ENCODE measurements at places on chromosomes 13 and 19.
A peak's percentile ranks its signal among the peaks of the same experiment; 100 is the strongest.

GRCh38 chr19:35665157-35665556 lies 1.2 kb upstream of the UPK1A start:
- DNase-seq = no peak

DNA sequence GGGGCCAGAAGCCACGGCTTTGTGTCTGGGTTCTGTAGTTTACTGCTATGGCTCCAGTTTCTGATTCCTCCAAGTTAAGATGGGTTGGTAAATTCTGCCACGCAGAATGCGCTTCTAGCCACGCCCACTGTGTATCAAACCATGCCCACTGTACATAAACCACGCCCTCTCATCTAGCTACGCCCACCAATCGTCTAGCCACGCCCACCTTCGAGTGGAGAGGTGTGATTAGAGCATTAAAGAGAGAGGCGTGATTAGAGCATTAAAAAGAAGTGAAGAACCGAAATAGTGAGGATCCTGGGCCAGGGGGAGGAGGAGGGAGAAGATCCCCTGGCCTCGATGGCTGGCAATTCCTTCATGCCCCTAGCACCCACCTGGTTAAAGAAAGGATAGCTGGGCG lies 43.7 kb upstream of the ADGRE5 start:
- DNase-seq = no peak

DNA sequence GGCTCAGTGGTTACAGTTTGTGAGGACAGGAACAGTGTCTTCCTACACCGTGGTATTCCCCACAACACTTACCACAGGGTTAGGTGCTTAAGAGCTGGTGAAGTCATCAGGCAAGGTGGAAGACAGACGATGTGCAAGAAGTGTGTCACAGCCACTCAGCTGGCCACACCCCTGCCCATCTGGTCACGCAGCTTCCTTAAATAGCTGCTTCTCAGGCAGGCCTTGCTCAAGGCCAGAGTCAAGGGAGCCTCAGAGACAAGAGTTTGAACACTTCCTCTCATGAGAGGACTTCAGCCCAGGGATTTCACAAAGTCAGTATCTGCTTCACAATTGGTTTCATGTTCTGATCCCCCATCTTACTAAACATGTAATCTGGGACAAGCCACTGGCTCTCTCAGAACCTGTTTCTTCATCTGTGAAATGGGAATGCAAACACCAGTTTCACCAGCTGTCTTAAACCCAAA lies 80.3 kb upstream of the FRY start:
- peak; percentile 25 for DNase-seq

GRCh38 chr13:36286006-36286405 lies 11.6 kb downstream of the CCDC169 start:
- no peak for DNase-seq

- no peak for DNase-seq
These were observed 52.8 kb downstream of the ELF1 start for GRCh38 chr13:40966298-40966697.

- DNase-seq = no peak
These were observed 112.3 kb downstream of the SLC7A1 start for GRCh38 chr13:29483211-29483610.

DNA sequence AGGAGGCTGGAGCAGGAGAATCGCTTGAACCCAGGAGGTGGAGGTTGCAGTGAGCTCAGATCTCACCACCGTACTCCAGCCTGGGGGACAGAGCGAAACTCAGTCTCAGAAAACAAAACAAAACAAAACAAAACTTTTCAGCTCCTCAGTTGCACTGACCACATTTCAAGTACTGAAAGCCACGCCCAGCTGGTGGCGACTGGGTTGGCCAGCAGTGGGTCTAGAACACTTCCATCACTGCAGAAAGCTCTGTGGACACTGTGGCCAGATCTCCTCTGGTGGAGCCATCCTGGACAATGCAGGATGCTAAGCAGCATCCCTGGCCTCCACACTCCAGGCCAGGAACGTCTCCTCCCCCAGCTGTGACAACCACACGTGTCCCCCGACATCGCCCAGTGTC lies 21.1 kb downstream of the TLE2 start:
- no peak for DNase-seq

DNA sequence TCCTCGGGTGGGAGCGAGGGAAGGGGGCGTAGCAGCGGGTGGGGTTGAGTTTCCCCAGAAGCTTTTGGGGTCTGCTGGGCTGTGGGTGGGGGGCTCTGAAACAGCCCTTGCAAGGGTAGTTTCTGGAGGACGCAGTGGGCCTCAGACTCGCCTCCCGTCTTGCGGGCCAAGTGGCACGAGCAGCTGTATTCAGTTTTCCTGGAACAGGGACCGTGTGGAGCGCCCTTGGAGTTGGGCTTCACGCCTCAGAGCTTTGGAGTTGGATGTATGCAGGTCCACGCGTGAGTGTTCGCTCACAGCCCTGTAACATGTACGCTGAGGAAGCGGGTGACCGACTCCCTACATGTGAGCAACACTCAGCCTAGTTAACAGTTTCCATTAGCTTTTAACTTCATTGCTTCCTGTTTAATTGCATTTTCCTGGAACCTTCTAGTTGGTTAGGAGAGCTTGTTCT lies 603 bp downstream of the TM9SF2 start:
- no peak for DNase-seq

DNA sequence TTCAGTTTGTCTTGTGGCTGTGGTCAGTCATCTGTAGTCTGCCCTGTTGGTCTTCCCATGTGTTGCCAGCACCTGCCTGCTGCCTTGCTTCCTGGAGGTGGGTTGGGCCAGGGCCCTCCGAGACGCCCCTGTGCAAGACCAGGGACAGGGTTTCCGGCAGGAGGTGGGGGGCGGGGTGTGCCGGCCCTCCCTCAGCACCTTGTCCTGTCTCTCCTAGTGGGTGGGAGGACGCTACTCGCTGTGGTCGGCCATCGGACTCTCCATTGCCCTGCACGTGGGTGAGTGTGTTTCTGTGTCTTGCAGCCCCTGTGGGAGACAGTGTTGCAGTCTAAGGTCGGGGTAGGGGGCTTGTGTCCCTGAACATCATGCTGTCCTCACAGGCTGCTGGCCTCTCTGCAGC lies 11.2 kb upstream of the PDCD2L start:
- DNase-seq = no peak

- DNase-seq = no peak
These were observed 6.3 kb upstream of the IGSF23 start for GRCh38 chr19:44607049-44607448.

- DNase-seq = peak; percentile 88
These were observed at the start of gene LMTK3 for GRCh38 chr19:48511800-48512503. TSS of gene LMTK3 (minus strand) at chr19:48511835. CDS start at chr19:48511576, 259 bp downstream.

- DNase-seq = no peak
These were observed 16.3 kb downstream of the ZNF823 start for GRCh38 chr19:11722414-11722813.

DNA sequence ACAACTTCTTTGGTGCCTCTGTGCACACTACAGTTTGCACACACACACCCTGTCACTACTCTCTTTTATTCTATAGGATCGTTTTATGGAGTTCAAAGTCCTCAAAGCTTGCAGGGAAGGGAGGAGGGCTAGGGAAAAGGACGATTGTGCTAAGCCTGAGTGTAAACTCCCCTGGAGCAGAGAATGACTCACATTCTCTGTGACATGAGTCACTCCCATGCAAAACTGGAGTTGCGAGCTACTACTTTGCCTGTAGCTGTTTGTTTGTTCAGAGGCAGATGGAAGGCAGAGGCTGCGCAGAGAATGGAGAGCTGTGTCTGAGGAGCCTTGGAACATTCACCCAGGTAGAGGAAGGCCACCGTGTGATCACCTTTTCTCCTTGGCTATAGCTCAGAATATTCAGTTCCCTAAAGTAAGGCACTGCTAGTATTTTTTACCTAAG lies 80.5 kb upstream of the MBNL2 start:
- DNase-seq = no peak

- DNase-seq = no peak
These were observed 483.2 kb upstream of the SLITRK6 start for GRCh38 chr13:86282442-86282841.

- no peak for DNase-seq
These were observed 77.1 kb downstream of the CCNA1 start for GRCh38 chr13:36509369-36509768.

GRCh38 chr13:77732287-77732686 lies 34.8 kb downstream of the SLAIN1 start:
- DNase-seq = no peak

GRCh38 chr19:53394522-53394973 lies 401 bp upstream of the ZNF765 start:
- DNase-seq = no peak

DNA sequence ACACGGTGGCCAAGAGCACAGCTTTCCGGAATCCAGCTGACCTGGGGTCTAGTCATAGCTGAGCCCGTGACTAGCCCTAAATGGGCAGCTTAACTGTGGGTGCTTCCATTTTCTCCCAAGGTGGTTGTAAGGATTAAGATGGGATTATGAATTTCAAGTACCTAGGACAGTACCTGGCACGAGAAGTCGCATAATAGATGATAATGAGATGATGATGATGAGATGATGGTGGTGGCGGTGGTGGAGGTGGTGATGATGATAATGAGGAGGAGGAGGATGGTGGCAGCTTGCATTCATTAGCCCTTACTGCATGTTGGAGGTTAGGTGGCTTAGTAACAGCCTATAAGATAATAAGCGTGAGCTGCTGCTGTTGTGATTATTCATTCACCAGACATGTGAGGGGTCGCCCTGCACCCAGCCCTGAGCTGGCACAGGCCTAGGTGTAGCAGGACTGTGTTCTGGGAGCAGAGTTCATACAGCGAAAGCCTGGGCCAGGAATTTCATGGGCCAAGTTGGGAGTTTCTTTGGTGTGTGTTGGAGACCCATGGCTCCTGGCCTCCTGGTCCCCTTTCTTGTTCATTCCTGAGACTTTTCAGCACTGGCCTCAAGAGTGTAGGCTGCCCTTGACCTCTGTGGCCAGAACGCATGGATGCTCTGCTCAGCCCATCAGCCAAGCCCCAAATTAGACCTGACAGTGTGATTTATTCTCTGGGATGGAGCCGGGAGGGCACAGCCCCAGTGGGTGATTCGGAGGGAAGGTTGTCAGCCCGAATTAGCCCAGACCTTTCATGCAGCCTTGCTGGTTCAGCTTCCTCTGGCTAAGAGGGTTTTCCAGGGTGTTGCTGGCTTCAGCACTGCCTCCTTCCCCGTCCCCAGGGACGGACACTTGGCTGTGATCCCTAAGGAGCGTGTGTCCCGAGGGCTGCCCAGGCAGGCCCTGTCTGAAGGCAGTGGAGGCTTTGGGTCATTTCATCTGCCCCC lies 128.8 kb downstream of the SIPA1L3 start:
- no peak for DNase-seq

- no peak for DNase-seq
These were observed 12.7 kb upstream of the PTBP1 start for GRCh38 chr19:784541-784940.

- no peak for DNase-seq
These were observed 1.3 kb downstream of the GNG8 start for GRCh38 chr19:46634656-46635218.

GRCh38 chr19:12606796-12607195 lies 3.8 kb downstream of the ZNF490 start:
- DNase-seq = no peak

DNA sequence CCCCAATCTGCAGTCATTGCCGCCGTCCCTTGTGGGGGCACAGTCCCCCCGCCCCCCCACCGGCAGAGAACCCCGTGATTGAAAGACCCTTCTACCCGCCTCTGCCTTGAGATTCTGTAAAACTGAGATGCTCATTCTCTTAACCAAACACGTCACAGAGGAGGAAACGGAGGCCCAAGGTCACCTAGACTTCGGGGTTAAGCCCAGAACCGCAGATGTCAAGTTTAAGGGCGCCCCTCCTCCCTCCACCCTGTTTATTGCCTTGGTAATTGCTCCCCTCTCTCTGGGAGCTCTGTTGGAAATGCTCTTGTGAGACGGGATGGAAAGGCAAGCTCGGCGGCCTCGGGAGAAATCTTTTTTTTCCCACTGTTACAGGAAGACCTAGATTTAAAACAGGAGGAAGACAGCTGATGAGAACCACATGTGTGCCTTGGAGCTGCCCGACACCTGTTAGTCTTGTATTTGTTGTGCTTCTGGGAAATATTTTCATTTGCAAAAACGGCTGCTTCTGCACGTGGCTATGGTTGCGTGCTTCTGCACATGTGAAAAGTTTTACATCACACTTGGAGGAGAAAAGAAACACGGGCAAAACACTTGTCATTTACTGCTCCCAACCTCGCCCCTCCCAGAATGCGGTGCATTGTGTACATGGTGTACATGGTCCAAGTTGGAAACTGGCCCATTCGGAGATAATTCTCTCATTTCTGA lies 1.1 kb upstream of the MED26 start:
- no peak for DNase-seq

DNA sequence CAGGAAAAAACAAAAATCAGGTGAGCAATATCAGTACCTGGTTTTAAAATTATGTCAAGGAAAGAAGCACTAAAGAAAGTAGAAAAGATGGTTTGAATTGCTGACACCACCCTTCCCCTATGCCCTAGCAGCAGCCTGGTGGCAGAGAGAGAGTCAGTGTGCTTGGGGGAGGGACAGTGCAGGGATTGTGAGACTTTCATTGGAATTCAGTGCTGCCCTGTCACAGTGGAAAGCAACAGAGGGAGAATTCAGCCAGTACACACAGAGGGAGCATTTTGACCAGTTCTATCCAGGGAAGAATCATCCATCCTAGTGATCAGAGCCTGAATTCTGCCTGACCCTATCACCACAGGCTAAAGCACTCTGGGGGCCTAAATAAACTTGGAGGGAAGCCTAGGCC lies 222.4 kb upstream of the PCDH17 start:
- DNase-seq = no peak

- no peak for DNase-seq
These were observed 1203.5 kb upstream of the PRR20A start for GRCh38 chr13:55937180-55937579.

- DNase-seq = no peak
These were observed 164.0 kb downstream of the TSHZ3 start for GRCh38 chr19:31185261-31185660.

Data from naive thymus-derived CD4-positive, alpha-beta T cell (primary cell).